Left lung (tissue), 14 donors: ENCODE measurements at places on chromosomes 4 and X. TPM values are rescaled to one million over a fixed set of nuclear protein-coding genes. Genes with fewer than 3 reads are reported as not detected.

Gene GUCY1B1
- total RNA-seq, result 20.8 TPM

Gene SORCS2
- 9.6 TPM for total RNA-seq

DNA sequence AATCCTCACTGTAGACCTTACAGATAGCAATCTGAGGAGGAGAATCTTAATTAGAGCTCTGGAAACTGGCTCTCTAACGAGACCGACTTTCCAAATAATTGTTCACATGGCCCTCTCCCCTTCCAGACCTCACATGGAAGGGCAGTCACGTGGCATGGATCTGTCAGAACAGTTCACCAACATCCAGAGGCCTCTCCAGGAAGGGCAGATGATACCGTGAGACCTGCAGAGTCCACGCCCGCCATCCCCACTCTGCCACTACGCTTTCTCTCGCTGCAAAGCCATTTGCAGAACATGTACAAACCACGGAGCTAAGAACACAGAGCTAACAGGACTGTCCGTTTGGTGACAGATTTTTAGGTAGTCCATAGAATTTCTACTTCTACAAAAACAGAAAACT is 20.7 kb downstream of the FAT1 start:
- no peaks in the 10 kb centered on the region for H3K4me1 ChIP-seq
- H3K36me3 ChIP-seq, result no peaks in the 10 kb centered on the region
- no peaks in the 10 kb centered on the region for H3K27me3 ChIP-seq
- no peak overlapping the region for H3K27ac ChIP-seq
- no peak for DNase-seq
- H3K4me3 ChIP-seq, result no peak overlapping the region

DNA sequence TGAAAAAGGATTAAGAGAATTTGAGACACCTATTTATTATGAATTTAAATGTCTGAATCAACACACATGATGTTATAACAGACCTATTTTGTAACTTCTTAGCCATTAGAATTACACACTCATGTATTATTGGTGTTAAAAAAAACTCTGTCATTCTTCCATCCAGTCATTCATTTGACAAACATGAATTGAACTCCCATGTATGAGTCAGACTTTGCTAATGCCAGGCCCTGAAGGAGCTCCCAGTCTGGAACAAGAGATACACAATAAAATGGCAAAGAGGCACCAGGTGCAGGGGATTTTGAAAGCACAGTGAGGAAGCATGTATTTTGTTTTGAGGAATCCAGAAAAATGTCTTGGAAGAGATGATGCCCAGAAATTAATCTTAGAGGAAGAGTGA is 87.7 kb upstream of the EFHC2 start:
- no peak for DNase-seq
- no peak overlapping the region for H3K27ac ChIP-seq
- H3K36me3 ChIP-seq, result no peaks in the 10 kb centered on the region
- H3K4me3 ChIP-seq, result no peak overlapping the region
- no peaks in the 10 kb centered on the region for H3K4me1 ChIP-seq

GRCh38 chr4:13378973-13379759 is 105.0 kb downstream of the RAB28 start:
- no peaks in the 10 kb centered on the region for H3K36me3 ChIP-seq
- no peak overlapping the region for H3K27ac ChIP-seq
- DNase-seq, result no peak
- no peaks in the 10 kb centered on the region for H3K27me3 ChIP-seq
- H3K4me1 ChIP-seq, result no peaks in the 10 kb centered on the region
- H3K4me3 ChIP-seq, result no peak overlapping the region

Gene GCNA
- 3.2 TPM for total RNA-seq

- DNase-seq, result no peak
- H3K4me1 ChIP-seq, result peaks cover 41% of the 10 kb centered on the region
- no peak overlapping the region for H3K4me3 ChIP-seq
- H3K36me3 ChIP-seq, result no peaks in the 10 kb centered on the region
Measured at GRCh38 chr4:40723728-40724127, 26.0 kb upstream of the NSUN7 start.

Gene SYP
- 3.0 TPM for total RNA-seq

Gene ARX
- total RNA-seq, result not detected

DNA sequence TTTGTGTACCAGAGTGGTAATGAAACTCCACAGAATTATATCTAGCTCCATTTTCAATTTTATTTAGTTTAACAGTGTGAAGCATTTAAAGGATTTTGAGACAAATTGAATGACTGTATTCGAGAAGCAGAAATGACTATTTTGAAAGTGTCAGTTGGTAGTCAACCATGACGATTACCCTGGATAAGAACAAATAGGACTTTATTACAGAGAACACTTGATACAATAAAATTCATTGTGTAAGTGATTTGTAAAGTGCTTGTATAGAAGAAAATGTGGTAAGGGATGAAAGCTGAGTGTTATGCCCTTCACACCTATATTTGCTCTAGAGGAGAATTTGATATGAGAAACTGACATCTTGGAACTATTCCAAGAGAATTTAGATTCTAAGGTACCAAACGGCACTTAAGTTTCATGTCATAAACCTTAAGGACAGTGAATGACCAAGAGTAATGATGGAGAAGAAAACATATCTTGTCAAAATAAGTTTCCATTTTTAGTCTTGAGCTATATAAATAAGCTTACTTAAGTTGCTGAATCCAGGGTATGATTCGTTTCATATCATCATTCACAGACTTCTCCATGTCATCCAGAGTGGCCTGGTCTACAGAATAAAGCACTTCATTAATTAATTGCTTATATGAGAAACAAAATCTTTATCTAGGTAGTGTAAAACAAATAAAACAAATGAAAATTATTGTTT is 34.6 kb downstream of the MED14 start:
- no peaks in the 10 kb centered on the region for H3K27me3 ChIP-seq
- DNase-seq, result no peak
- H3K27ac ChIP-seq, result no peak overlapping the region
- H3K4me1 ChIP-seq, result no peaks in the 10 kb centered on the region

DNA sequence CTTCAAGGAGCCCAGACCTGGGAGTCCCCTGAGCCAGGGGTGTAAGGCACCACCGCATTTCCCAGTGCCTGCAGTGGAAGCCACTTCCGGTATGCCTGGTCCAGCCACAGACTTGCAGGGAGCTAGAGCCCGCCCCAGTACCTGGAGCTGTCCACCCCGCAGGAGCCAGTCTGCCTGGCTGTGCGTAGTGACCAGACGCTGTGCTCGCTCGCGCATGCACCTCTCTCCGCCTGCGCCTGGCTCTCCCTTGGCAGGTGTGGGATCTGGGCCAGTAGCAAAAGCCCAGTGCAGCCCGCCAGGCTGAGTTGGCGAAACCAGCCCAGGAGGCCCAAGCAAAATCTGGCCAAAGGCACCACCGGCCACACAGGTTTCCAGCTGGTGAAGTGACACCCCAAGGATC is 973.7 kb upstream of the AGA start:
- H3K27ac ChIP-seq, result no peak overlapping the region
- no peak overlapping the region for H3K4me3 ChIP-seq
- no peak for DNase-seq
- H3K4me1 ChIP-seq, result no peaks in the 10 kb centered on the region

- H3K27me3 ChIP-seq, result no peaks in the 10 kb centered on the region
- H3K36me3 ChIP-seq, result no peaks in the 10 kb centered on the region
- no peaks in the 10 kb centered on the region for H3K4me1 ChIP-seq
- no peak overlapping the region for H3K27ac ChIP-seq
- H3K4me3 ChIP-seq, result no peak overlapping the region
Measured at GRCh38 chrX:63436865-63437264, 85.7 kb upstream of the SPIN4 start.
